ENCODE measurements at places on chromosomes 4 and X.

GRCh38 chrX:134803551-134804183 lies 145.4 kb upstream of the PLAC1 start:
- DNase-seq = peak; percentile 54

GRCh38 chr4:175758050-175759024 lies 53.7 kb downstream of the GPM6A start:
- DNase-seq = no peak

DNA sequence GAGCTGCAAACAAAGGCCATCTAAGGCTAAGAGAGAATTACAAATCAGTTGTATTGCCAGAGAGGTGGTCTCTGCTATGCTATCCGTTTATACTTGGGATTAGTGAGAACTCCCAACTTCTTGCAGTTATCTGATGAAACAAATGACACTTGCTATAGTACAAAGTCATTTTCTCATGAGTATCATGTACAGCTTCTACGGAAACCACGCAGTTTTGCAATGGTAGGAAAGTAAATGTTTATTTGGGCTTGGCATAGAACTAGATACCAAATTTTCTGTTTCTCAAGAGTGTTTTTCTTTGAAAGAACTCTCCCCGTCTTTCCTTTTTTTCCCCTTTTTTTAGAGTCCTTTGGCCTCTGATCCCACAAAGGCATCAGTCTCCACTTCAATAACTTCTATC lies 128.2 kb upstream of the ENPEP start:
- DNase-seq = no peak

GRCh38 chrX:39201305-39201990 lies 400.2 kb downstream of the MID1IP1 start:
- no peak for DNase-seq

DNA sequence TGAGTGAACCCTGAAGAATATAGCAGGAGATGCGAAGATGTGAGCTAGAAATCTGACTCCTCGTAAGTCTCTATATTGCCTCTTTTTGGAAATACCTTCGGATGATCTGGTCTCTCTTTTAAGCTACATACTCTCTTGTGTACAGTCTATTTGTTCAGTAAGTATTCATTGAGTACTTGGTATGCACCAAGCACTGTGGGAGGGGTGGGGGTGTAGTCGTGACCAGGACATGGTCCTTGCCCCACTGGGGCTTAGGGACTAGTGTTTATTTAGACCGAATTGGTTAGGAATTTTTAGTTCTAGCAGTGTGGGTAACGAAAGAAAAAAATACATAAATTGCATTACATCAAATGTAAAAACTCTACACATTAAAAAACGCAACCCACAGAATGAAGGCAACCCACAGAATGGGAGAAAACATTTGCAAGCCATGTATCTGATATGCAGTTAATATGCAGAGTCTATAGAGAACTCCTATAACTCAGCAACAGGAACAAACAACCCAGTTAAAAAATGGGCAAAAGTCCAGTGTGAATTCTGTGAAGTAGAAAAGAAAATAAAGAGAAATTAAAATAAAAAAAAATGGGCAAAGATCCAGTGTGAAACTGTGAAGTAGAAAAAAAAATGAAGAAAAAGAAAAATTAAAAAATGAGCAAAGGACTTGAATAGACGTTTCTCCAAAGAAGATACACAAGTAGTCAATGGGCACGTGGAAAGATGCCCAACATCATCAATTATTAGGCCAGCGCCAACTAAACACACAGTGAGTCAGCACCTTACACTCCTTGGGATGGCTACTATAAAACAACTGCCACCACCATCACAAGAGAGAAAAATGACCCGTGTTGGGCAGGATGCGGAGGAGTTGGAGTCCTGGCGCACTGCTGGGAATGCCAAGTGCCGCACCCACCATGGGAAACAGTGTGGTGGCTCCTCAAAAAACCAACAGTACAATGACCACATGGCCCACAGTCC lies 43.8 kb downstream of the RGS12 start:
- no peak for DNase-seq

GRCh38 chr4:163109967-163110366 lies 56.7 kb downstream of the NAF1 start:
- DNase-seq = no peak

GRCh38 chrX:13469963-13470684 lies 99.3 kb upstream of the EGFL6 start:
- DNase-seq = peak; percentile 65
